ENCODE measurements at places on chromosomes 5 and 9. TPM values are rescaled to one million over a fixed set of nuclear protein-coding genes. Genes with fewer than 3 reads are reported as not detected.

- no peak for DNase-seq
Observed at GRCh38 chr5:61441742-61442141, 109.7 kb downstream of the ZSWIM6 start.

DNA sequence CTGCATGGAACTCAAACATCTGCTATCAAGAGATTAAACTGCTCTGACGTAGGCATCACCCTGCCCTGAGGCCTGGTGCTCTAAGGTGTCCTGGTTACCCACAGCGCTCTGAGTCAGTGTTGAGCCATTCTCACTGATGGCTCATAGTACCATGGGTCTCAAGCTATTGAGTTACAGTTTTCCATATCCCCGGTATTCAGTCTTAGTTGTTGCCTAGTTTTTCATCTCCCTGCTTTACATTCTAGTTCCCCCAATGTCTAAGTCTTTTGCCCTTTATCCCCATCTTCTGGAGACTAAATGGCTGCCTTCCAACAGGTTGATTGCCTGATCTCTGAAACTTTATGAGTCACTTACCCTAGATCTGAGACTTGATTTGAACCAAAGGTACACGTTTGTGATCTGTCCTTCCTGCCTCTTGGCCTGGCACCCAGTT, 161.2 kb upstream of the PTGER4 start:
- no peak for DNase-seq

- DNase-seq: no peak
Observed at GRCh38 chr5:65468633-65469032, 13.1 kb downstream of the ADAMTS6 start.

- no peak for DNase-seq
Observed at GRCh38 chr9:20995616-20996015, 35.8 kb downstream of the HACD4 start.

DNA sequence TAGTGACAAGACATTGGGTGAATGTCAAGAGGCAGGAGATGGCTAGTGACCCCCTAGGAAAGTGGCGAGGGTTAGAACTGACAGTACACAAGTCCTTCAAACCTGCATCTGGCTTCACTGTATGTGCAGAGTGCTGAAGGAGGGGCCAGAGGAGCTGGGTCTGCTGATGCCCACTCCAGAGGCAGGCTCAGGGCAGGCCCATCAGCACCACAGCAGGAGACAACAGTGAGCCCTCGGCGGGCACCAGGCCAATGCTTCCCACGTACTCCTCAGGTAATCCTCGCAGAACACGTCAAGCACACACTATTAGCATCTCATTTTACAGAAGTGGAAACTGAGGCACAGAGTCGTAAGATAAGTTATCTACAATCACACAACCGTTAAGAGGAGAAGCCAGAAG, 76.1 kb upstream of the SH3PXD2B start:
- no peak for DNase-seq

- DNase-seq: no peak
Observed at GRCh38 chr9:22425551-22425950, 21.1 kb upstream of the DMRTA1 start.

GPR151 gene
- total RNA-seq: not detected

DNA sequence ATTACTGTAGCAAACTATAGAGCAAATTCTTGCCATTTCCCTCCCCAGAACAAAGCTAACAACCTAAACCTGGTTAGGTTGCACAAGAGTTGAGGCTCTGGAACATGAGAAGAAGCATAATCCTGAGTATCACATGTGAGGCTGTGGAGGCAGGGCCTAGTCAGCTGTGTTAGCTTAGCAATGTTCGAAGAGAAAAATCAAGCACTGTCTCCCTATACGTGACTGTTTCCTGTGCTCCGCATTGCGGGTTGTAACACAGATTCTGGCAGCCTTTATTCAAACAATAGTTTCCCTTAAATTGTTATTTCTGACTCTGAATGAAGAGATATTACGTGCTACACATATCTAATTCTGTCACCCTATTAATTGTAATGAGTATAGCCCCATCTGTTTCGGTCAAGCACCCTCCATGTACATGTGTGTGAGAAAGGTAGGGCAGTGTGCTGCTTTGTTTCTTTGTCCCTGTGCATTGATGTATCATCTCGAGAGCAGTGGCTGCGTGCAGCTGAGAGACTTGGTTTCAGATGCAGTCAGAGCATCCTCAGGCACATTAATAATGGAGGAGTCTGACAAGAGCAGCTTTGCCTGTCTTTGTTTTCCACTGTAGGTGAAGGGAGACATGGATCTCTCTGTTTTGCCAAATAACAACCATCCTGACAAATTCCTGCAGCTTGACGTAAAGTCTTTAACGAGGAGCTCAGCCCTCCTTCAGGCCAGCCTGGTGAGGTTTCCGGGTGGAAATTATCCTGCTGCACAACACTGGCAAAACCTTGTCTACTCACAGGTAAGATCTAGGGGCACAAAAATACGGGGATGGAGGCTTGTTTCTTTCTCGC, at the start of gene MINAR2:
Gene MINAR2, plus strand, starts transcription at position 523 of the 836 bp plus-strand sequence. Its CDS starts 97 bp downstream, at position 620.
- no peak for DNase-seq

GRCh38 chr5:80246995-80247729, 8.7 kb downstream of the SERINC5 start:
- DNase-seq: peak; percentile 32

CA9 gene
- total RNA-seq: not detected

- no peak for DNase-seq
Observed at GRCh38 chr5:95843733-95844223, 21.3 kb upstream of the GLRX start.
